Fibroblast of skin of left biceps (primary cell): ENCODE measurements at places on chromosomes 4 and X.

DNA sequence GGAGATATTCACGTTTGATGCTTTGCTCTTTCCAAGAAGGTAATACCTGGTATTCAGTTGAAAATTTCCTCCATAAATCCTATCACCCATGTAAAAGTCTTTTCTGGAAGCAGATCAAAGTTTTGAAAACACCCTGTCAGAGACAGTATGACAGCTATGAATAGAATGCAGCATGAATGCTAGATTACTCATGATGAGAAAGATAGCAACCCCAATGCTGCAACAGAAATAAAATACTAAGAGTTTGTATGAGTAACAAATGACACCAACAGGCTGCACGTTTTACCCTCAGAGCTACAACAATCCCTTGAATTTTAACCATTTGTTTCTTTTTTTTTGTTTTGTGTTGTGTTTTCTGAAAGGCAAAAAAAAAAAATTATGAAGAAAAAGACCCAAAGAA lies 108.6 kb downstream of the ARHGAP6 start:
- DNase-seq, result no peak

GRCh38 chrX:72371405-72371804 lies 65.7 kb upstream of the CITED1 start:
- DNase-seq, result no peak

DNA sequence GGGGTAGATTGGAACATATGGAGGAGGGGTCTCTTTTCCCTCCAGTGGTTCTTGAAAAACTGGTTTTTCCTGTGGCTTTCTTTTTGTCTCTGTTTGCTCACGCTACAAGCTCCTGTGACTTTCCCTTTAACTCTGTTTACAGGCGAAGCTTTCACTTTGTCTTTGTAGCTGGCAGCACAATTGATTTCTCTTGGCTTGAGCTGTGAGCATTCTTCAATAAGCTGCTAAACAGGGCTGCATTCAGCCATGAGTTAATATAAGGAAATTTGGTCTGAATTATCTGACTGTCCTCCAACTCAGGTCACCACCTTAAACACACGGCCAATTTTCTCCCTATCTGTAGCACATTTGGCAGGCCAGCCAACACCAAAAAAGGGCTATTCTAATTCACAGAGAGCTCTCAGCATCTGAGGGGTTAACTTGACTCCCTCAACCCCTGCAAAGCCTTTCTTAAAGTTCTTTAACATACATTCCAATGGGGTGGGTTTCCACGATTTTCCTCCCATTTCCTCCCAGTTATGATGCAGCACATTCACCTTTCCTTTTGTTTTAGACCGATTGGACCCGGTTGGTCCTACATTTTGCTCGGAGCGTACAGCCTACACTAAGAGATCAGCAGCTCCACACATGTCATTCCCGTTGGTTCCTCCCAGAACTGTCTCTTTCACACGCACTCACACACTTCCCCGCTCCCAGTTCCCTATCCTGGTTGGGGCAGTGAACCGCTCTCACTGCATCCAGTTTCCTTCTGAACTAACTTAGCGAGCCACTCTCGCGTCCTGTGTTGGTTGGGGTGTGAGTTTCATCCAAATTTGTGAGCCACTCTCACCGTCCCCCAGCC lies 45.4 kb downstream of the UGT2A3 start:
- no peak for DNase-seq

DNA sequence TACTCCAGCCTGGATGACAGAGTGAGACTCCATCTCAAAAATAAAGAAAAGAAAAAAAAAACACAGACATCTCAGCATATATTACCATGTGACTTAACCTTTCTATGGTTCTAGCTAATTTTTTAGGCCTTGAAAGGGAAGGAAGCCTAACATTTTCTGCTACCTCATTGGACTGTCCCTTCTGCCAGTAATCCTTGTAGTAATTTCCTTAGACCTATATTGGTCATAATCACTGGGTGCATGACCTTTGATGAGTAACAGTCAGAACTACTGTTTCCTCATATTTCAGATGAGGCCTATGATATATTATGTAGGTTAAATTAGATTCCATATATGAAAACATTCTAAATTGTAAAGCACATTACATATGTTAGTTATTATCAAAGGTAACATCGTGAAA lies 9.6 kb downstream of the XIAP start:
- DNase-seq, result no peak

GRCh38 chr4:22790631-22791030 lies 97.9 kb downstream of the GBA3 start:
- no peak for DNase-seq
